ENCODE measurements at places on chromosomes 5 and 9.
A peak's percentile ranks its signal among the peaks of the same experiment; 100 is the strongest.

DNA sequence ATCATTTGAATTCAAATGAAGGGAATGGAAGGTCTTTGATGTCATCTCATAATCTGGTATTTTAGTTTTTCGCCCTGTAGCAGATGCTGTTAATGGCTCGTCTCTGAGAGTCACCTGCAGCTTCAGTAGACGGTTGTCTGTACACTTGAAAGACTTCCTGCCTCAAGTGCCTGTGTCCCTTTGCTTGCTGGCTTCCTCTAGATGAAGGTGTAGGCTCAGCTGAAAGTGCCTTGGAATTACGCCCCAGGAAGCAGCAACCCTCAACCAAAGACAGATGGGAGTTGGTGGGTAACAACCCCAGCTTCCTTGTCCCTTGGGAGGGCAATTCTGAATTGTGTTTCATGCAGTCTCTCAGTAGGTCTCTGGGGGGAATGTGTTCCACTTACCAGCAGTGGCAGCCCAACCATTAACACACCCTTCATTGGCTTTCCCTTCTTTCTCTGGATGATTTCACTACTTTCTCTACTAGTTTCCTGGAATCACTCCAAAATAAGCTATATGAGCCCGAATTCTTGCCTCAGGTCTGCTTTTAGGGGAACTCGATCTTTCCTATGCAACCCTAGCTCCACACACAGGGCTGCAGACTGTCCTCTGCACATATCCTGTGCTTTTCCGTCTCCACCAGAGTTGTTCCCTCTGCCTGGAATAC, 395.6 kb downstream of the DMAC1 start:
- DNase-seq = no peak

DNA sequence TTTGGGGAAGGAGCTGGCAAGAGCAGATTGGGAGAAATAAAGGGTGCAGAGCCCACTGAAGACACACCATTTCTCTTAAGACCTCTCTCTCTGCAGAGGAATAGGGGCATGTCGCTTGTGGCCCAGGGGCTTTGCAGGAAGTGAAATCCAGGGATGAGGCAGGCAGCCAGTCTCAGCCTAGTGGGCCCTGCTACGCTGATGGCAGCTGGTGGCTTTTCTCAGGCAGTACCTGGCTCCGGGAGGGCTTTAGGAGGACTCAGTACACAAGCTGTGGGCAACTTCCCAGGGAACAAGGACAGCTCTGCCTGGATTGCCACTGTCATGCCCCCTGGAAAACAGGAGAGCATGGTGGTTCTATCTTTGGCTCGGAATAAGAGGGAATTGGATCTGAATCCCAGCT, 76.2 kb upstream of the NEURL1B start:
- DNase-seq = no peak

DNA sequence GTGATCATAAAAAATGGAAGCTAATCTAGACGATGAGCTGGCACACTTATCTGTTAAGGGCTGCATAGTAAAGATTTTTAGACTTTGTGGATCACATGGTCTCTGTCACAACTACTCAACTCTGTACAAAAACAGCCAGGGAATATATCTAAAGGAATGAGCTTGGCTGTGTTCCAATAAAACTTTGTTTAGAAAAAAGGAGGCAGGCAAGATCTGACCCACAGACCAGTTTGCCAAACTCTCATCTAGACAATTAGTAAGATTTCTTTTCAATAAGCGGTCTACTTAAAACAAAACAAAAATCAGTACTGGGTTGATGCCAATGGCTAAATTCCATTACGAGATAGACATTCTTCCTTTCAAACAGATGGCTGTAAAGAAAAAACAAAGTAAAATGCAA, 53.0 kb upstream of the RETREG1 start:
- DNase-seq = no peak

- DNase-seq = peak; percentile 80
Observed at GRCh38 chr9:95770653-95771131, 104.8 kb upstream of the ERCC6L2 start.

DNA sequence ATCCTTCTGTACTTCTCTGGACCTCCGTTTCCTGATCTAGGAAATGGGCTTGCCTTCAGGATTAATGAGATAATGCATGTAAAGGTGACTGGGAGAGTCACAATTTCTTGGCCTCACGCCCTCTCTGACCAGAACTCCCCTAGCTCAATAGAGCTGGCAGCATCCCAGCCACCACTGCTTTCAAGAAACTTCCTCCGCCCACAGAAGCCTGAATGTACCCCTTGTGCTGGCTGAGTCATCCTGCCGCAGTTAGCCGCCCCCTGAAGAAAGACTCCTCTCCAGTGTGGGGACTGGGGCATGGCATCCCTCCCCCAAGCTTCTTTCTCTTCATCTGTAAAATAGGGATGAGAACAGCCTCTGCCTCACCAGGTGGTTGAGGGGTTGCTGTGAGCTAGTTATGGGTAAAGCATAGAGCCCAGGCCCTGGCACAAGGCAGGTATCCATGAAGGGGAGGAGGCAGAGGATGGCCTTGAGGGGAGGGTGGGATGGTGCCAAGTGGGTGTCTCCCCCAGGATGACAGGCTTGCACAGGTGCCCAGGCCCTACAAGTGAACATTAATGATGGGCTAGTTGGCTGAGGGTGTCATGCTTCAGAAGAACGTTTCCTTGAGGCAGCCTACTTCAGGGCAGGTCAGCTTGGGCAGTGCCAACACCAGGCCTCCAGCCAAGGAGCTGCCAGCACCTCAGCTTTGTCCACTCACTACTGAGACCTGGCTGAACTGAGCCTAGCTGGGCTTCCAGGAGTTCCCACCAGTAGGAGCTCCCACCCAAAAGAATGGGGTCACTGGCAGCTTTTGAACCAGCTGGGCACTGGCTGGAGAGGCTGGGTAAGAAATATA, 3.4 kb downstream of the PDLIM4 start:
- DNase-seq = peak; percentile 20

GRCh38 chr9:127711226-127711701, 4.2 kb downstream of the PTRH1 start:
- no peak for DNase-seq

DNA sequence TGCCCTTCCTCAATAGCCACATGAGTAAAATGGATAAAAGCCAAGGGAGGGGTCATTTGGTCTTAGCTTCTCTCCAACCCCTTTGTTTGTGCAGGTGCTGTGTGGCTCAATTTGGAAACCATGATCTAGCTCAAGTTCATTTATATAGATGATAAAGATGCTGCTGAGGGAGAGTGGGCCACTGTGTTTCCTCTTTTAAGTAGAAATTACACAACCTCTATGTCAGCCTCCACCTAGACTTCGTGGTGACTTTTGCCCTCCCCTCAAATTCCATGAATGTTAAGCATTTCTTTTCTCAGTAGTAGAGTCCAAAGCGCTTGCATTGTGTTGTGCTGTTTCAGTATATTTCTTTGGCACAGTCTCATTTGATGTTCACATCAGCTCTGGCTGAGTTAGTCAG, 241.4 kb downstream of the ARHGAP26 start:
- DNase-seq = no peak

GRCh38 chr9:129840034-129840433, 4.8 kb downstream of the USP20 start:
- no peak for DNase-seq

DNA sequence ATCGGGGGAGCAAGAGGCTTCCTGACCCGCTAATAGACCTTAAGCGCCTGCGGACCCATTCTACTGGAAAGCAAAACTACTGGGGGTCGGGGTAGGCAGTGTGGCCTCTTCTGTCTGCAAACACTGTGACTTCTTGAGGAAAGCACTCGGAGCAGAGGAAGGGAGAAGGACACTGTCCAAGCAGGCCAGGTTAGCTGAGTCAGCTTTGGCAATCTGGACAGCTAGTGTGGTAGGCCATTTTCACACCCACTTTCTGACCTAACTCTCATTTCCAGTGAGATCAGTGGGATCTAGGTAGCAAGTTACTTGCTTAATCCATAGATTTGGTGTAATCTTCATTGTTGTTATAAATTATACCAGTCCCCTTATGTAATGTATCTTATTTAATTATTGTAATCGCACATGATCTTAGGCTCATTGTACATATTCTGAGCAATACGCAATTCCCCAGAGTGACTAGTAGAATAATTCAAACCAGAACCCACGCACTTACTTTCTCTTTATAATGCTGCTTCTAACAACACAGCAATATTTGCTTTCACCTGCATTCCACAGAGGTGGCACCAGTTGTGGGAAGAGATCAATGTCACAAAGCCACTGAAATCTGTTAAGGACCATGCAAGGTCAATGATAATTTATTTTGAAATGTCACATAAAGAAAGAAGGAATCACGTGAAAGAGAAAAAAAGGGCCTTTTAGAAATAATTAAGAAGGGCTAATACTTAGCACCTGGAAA, 82.9 kb downstream of the NREP start:
- DNase-seq = no peak

All from ecto neural progenitor cell (in vitro differentiated cells).